Keratinocyte (primary cell): ENCODE measurements at places on chromosomes 11 and 22.

GRCh38 chr22:33880986-33881385, 39.3 kb downstream of the LARGE1 start:
- no peak for DNase-seq

DNA sequence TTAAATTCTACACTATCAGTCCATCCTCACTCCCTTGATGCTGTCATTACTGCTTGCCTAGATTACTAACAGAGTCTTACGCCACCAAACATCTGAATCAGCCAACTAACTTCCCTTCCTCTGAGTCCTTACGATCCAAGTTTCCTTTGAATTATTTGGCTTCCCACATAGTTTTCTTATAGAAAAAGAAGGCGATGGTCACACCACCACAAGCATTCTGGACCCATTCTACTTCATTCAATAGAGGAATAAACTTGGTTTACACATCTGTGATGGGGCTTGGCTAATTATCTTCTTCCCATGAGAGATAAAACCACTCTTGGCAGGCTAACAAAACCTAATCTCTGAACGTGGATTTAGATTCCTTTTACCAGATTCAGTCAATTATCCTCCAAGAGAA, 35.0 kb downstream of the INTS4 start:
- no peak for DNase-seq

DNA sequence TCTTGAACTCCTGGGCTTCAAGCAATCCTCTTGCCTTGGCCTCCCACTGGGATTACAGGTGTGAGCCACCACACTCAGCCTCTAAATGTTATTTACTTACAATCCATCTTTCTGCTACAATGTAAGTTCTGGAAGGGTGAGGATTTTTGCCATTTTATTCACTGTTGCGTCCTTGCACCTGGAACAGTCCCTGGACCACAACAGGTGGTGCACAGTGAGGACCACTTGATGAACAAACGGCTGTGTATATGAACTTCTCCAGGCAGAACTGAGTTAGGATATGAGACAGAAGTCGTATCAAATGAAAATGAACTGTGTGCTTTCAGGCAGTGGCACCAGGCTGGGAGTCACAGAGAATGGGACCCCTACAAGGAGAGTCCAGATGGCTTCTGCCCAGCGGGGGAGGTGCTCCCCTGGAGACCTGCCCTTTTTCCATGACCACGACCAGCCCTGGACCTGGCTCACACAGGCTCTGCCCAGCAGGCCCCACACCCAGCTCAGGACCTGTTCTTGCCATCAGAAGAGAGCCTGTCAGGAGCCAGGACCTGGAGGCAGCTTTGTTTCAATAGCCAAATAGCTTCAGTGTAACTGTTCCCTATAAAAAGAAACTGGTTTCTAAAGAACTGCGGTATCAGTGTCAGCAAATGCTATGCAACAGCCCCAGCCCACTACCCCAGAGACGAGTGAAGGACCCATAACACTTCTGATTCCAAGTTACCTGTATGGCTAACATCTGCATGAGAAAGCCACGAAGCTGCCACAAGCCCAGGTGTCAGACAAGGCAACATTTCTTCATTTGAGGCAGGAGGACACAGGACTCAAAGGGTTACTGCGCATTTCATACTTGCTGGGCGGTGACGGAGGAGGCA, 104.9 kb downstream of the MICAL3 start:
- DNase-seq = no peak

GRCh38 chr22:39244496-39245129, at the start of gene PDGFB:
TSS of gene PDGFB (minus strand) at chr22:39244982. CDS start at chr22:39243963, 1,019 bp downstream.
- no peak for DNase-seq

DNA sequence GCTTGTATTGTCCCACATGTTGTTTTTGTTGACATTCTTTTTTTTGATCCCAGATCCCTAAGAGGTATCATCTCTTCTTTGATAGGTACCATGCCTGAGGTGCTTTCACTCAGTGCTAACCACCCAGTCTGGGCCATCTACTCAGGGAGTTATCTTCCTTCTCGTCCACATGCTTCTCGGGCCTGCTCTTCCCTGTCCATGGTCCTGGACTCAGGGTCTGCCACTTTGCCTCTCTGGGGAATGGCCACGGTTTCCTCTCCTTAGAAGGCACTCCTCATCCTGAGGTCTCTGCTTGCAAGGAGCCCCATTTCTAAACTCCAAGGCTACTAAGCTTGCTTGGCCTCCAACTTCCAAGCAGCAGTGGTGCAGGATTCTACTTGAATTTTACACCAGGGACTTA, 227.0 kb upstream of the NCAM1 start:
- DNase-seq = no peak
